ENCODE measurements at places on chromosomes 2 and 18.

GRCh38 chr2:86035376-86035882, 70.3 kb downstream of the POLR1A start:
- peak overlapping the region; percentile 53 for H3K4me3 ChIP-seq
- H3K27me3 ChIP-seq = no peaks in the 10 kb centered on the region
- H3K36me3 ChIP-seq = peaks cover 20% of the 10 kb centered on the region
- peak overlapping the region; percentile 78 for H3K27ac ChIP-seq

DNA sequence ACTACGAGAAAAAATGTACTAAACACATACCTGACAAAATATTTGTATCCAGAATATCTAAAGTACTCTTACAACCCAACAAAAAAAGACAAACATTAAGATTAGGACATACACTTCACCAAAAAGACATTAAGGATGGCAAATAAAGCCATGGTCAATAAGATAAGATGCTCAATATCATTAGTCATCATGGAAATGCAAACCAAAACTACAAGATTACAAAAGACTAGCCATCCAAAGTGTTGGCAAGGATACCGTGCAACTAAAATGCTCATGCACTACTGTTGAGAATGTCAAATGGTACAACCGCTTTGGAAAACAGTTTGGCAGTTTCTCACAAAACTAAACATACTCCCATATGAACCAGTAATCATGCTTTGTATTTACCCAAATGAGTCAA, 29.7 kb downstream of the MAP3K2 start:
- no peaks in the 10 kb centered on the region for H3K36me3 ChIP-seq
- peaks cover 16% of the 10 kb centered on the region for H3K4me1 ChIP-seq
- no peak overlapping the region for H3K4me3 ChIP-seq
- DNase-seq = no peak
- no peak overlapping the region for H3K27ac ChIP-seq

- H3K4me3 ChIP-seq = no peak overlapping the region
- no peak overlapping the region for H3K27ac ChIP-seq
- no peak for DNase-seq
Observed at GRCh38 chr2:196226058-196226706, 54.8 kb upstream of the STK17B start.

- peaks cover 36% of the 10 kb centered on the region for H3K36me3 ChIP-seq
- H3K4me1 ChIP-seq = peaks cover 19% of the 10 kb centered on the region
- H3K27me3 ChIP-seq = no peaks in the 10 kb centered on the region
- peak; percentile 38 for DNase-seq
Observed at GRCh38 chr2:232838406-232838874, 31.6 kb upstream of the SNORC start.

DNA sequence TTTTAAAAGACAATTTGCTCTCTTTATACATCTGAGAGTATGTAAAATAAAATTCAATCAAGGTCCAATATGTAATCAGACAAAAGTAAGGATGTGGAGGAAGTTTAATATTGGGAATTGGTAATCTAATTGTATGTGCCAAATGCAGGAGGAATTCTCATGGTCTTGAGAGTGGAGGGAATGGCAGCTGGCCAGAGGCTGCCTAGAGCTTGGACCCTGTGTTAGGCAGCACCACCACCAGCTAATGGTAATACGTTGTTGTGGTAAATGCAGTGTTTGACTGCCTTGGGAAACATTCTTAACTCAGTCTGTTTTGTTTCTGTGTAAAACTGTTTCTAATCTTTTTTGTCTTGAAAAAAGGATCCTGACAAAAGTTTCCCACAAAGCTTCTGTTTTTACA, 30.0 kb downstream of the GALNT1 start:
- no peaks in the 10 kb centered on the region for H3K27me3 ChIP-seq
- no peaks in the 10 kb centered on the region for H3K36me3 ChIP-seq
- no peak overlapping the region for H3K4me3 ChIP-seq
- no peak overlapping the region for H3K27ac ChIP-seq
- no peak for DNase-seq

DNA sequence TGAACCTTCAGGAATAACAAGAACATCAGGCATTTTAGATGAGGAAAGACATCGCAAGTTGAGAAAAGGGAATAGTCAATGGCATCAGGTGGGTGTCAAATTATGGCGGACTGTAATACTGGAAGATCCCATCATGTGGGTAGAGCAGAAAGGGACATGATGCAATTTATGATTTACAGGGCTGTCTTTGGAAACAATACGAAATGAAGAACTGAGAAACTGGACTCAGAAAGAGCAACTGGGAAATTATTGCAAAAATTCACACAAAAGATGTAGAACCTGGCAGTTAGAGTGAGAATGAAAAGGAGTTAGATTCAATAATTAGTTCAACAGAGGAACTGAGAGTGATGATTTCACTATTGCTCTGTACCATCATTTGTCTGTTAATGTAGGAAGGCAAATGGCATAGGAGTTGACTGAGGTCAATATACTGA, 1635.0 kb upstream of the ACVR2A start:
- H3K4me1 ChIP-seq = no peaks in the 10 kb centered on the region
- H3K4me3 ChIP-seq = no peak overlapping the region
- H3K36me3 ChIP-seq = no peaks in the 10 kb centered on the region
- no peak for DNase-seq

- DNase-seq = no peak
- no peaks in the 10 kb centered on the region for H3K27me3 ChIP-seq
- peaks cover 13% of the 10 kb centered on the region for H3K36me3 ChIP-seq
- H3K4me1 ChIP-seq = no peaks in the 10 kb centered on the region
- H3K4me3 ChIP-seq = no peak overlapping the region
- no peak overlapping the region for H3K27ac ChIP-seq
Observed at GRCh38 chr2:169999054-169999453, 171.8 kb downstream of the UBR3 start.

GRCh38 chr2:1682181-1682440, 62.2 kb downstream of the PXDN start:
- no peaks in the 10 kb centered on the region for H3K4me1 ChIP-seq
- no peak for DNase-seq
- H3K36me3 ChIP-seq = no peaks in the 10 kb centered on the region
- no peak overlapping the region for H3K27ac ChIP-seq
- H3K4me3 ChIP-seq = no peak overlapping the region
- no peaks in the 10 kb centered on the region for H3K27me3 ChIP-seq

GRCh38 chr18:43405097-43405496, 127.8 kb upstream of the SYT4 start:
- H3K4me1 ChIP-seq = no peaks in the 10 kb centered on the region
- no peak overlapping the region for H3K27ac ChIP-seq
- H3K27me3 ChIP-seq = no peaks in the 10 kb centered on the region

DNA sequence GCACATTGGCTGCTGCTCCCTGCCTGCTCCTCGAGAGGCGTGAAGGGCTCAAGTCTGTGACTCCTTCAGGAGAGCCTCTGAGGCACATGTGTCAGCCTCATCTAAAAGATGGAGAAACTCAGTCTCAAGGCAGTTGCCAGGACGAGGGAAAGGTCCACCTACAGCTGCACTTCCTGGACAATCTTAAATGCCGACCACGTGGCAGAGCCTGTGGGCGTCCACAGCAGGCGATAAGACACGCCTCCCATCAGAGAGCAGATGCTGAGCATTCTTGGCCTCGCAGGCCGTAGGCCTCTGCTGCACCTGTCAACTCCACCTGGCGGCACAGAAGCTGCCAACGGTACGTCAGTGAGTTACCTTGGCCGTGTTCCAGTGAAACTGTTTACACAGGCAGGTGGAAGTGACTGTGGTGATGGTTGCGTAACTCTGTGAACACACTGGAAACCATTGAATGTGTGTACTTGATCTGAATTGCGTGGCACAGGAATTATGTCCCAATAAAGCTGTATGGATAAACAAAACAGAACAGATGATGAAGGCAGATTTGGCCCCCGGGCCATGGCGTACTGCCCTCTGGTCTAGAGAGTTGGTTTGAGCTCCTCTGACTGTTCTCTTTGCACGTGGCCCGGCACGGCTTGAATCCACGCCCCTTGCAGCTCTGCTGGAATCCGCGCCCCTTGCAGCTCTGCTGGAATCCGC, 114.5 kb downstream of the RNF144A start:
- no peak overlapping the region for H3K27ac ChIP-seq
- H3K4me3 ChIP-seq = no peak overlapping the region
- peaks cover 5% of the 10 kb centered on the region for H3K4me1 ChIP-seq
- H3K27me3 ChIP-seq = no peaks in the 10 kb centered on the region

DNA sequence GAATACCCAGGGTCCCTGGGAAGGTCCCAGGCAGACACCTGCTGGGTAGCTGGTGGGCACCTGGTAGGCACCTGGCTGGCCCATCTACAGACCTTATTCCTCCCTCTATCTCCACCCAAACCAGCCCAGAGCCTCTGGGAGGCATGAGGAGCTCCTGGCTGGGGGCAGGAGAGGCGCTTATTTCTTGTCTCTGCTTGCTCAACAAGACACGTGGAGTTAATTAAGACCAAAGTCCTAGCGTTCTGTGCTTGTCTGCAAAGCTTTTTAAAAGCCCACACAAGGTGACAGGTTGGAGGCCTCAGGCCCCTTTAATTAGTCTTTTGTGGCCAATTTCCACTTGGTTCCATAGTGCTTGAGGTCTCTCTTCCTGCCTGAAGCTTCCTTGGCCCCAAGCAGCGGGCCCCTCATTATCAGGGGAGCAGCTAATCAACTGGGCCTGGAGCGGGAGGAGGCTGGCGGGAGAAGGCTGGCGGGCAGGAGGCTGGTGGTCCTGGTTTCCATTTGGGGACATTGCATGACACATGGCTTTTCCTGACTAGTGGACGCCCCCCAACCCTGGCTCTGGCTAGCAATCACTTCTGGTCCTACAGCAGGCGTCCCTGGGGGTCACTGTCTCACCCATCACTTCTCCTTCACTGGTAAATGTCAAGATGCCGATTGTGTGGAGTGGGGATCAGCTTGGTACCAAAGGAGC, 65.4 kb upstream of the HDAC4 start:
- H3K27ac ChIP-seq = no peak overlapping the region
- H3K36me3 ChIP-seq = no peaks in the 10 kb centered on the region
- H3K4me3 ChIP-seq = no peak overlapping the region
- no peaks in the 10 kb centered on the region for H3K4me1 ChIP-seq
- H3K27me3 ChIP-seq = no peaks in the 10 kb centered on the region

DNA sequence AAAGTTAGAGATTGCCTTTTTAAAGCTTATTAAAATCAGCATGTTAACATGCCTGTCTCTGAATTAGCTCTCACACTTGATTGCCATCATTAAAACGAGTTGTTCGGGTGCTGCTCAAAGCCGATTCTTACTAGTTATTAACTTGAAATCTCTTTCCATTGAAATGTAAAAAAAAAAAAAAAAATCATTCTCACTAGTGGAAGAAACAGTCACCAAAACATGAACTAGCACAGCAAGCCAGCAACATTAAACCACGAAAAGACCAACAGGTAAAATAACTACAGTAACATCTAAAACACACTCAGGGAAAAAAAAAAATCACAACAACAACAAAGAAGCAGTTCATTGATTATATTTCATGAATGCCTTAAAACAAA, 264.5 kb downstream of the MEIS1 start:
- no peaks in the 10 kb centered on the region for H3K27me3 ChIP-seq
- DNase-seq = no peak
- H3K36me3 ChIP-seq = no peaks in the 10 kb centered on the region

- DNase-seq = no peak
- H3K27ac ChIP-seq = no peak overlapping the region
- no peaks in the 10 kb centered on the region for H3K36me3 ChIP-seq
- no peak overlapping the region for H3K4me3 ChIP-seq
Observed at GRCh38 chr2:120453635-120453998, 107.7 kb downstream of the INHBB start.

GRCh38 chr18:7926526-7926925, 359.4 kb downstream of the PTPRM start:
- no peak for DNase-seq
- no peaks in the 10 kb centered on the region for H3K27me3 ChIP-seq
- no peaks in the 10 kb centered on the region for H3K36me3 ChIP-seq

DNA sequence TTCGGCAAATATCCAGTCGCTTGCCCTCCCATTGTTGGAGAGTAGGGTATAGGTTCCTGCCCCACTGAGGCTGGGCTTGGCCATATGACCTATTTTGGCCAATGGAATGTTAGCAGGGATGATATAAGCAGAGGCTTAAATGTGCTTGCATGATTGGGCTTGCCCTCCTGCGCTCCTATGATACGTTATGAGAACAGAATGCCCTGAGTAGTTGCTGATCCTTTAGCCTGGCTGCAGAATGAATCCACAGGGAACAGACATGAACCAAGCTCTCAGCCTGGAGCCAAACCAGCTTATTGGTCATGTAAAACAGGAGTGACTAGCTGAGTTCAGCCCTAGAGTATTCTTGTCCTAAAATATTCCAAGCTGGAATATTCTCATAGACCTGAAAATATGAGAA, 34.8 kb upstream of the IMP4 start:
- H3K4me3 ChIP-seq = no peak overlapping the region
- no peaks in the 10 kb centered on the region for H3K36me3 ChIP-seq
- H3K27ac ChIP-seq = no peak overlapping the region
- no peak for DNase-seq
- no peaks in the 10 kb centered on the region for H3K27me3 ChIP-seq

DNA sequence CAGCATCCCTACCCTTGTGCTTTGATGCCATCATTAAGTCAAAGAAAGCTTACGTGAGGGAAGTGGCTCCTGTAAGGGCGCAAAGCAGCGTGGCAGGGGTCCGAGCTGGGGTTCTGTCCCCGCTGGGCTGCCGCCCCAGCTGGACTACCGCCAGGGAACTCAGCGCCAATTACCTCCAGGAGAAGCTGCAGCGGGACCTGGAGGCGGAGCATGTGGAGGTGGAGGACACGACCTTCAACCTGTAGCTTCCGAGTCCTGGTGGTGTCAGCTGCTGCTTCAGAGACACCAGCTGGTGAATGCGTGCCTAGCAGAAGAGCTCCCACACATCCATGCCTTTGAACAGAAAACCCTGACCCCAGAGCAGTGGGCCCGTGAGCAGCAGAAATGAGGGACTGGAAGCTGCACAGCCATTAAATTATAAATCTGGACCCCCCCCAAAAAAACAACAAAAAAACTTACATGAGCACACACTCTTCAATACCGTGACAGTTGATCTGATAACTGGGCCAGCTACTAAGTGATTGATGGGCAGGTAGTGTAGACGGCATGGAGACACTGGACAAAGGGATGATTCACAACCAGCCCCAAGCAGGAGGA, 20.1 kb upstream of the YES1 start:
- no peak overlapping the region for H3K4me3 ChIP-seq
- H3K36me3 ChIP-seq = no peaks in the 10 kb centered on the region
- H3K4me1 ChIP-seq = peaks cover 24% of the 10 kb centered on the region
- H3K27me3 ChIP-seq = no peaks in the 10 kb centered on the region
- no peak overlapping the region for H3K27ac ChIP-seq

DNA sequence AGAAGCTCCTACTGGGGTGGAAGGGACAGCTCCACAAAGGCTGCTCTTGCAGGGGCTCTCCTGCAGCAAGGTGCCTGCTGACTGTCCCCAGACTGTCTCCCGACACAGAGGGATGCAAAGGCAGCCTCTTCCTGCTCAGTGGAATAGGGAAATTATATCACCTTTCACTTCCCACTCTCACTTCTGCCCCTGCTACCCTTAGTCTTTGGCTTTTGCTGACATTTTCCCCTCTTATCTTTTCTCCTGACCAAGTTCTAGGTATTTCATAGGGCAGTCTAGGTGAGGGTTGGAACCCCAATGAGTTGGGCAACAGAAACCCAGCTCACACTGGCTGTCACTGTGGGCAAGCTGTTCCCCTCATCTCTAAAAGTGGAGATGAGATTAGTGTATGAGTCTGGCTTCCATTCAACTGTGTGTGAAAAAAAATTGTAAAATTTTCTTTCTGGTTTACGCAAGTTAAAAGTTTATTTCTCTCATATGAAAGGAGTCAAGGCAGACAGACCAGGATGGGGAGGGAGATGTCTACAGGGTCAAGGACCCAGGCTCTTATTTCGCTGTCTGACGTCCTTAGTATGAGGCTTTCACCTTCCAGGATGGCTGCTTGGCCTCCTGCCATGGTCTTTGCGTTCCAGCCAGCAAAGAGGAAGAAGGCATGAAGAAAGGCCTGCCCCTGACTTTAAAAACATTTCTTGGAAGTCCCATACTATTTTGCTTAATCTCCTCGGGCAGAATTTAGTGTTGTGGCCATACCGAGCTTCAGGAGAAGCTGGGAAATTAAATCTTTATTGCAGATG, 7.5 kb upstream of the MOCOS start:
- H3K36me3 ChIP-seq = peaks cover 9% of the 10 kb centered on the region
- no peak overlapping the region for H3K4me3 ChIP-seq
- H3K27me3 ChIP-seq = no peaks in the 10 kb centered on the region
- H3K27ac ChIP-seq = no peak overlapping the region
- H3K4me1 ChIP-seq = no peaks in the 10 kb centered on the region
